ENCODE measurements at places on chromosomes 5 and 9. TPM values are rescaled to one million over a fixed set of nuclear protein-coding genes. Genes with fewer than 3 reads are reported as not detected.

DNA sequence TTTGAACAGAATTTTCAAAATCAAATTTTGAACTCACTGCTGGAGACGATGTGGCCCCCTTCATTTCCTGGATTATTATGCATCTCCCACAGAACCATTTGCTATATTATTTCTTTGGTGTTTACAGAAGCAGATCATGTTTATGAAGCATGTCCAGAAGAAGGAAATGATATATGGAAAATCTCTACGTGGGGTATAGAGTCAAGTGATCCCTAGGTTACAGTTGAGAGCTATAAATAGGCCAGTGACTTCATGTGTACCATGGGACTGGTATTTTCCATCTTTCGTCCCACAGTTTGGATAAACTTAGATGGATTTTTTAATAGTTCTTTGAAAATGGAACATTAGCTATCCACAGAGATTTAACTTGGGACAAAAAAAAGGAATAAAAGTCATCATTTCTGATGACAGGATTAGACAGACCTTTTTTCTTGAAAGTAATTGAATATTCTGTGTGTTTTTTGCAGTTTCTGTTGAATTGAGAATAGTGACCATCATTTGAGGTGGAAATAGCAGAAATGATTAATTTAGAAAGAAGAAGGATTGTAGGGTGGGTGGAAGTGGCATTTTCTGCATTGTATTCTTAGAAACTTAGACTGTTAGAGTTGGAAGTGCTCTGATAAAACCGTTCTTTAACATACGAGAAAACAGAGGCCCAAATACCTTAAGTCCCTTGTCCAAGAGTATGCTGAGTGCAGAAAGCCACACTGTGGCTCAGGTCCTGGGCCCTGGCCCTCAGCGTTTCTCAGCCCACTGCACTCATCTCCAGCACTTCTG lies 136.4 kb downstream of the PIP5K1B start:
- DNase-seq = no peak

- DNase-seq = no peak
Observed at GRCh38 chr9:118108971-118109370, 404.8 kb downstream of the TLR4 start.

- no peak for DNase-seq
Observed at GRCh38 chr9:126546036-126546435, 67.7 kb upstream of the LMX1B start.

TMEM252 gene
- total RNA-seq = not detected

PHF19 gene
- 33.3 TPM for total RNA-seq

STPG3 gene
- total RNA-seq = not detected
